ENCODE measurements at places on chromosomes 16 and 17.

- no peak for DNase-seq
These were observed 6.1 kb upstream of the KRTAP2-4 start for GRCh38 chr17:41071606-41072360.

DNA sequence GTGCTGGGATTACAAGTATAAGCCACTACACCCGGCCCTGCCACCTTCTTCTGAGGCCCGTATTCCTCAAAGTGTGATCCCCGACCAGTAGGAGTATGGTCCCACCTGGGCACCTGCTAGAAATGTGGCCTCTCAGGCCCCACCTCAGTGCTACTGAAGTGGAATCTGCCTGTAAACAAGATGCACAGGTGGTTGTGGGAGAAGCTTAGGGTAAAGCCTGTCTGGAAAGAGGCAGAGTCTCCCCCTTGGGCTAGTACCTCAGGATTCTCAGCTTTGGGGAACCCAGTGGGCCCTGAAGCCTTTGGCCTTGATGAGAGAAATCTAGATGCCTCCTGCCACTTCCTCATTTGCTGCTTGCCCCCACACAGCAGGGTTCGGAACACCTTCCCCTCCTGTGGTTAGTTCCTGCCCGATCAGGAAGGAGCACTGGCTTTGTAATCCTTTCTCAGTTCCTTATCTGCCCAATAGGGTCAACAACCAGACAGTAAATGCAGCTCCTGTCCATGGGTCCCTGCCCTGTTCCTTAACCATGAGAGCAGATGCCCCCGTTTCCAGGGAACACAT is 25.2 kb downstream of the TK2 start:
- no peak for DNase-seq

DNA sequence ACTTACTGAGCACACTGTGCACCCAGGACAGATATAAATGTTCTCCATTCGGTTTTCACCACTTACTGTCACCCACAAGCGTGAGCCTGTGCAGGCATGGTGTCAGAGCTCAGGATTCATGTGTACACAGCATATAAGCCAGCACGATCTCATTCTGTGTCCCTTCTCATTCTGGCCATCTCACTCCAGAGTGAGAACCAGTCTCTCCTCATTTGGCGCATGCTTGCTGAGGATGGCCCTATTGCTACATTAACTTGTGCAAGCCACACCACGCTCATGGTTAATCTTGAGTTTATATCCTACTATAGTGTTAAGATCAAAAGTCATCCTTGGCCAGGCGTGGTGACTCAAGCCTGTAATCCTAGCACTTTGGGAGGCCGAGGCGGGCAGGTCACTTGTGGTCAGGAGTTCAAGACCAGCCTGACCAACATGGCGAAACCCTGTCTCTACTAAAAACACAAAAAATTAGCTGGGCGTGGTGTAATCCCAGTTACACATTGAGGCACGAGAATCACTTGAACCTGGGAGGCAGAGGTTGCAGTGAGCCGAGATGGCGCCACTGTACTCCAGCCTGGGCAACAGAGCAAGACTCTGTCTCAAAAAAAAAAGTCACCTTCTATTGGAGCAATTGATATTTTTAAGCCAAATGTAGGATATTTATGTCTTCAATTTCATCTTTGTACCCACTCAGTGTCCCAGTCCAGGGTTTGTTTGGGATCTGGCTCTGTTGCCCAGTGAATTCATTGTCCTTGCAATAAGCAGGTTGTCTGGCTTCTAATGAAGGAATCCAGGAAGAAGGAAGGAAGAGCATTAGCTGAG is 20.9 kb downstream of the SOCS1 start:
- no peak for DNase-seq

DNA sequence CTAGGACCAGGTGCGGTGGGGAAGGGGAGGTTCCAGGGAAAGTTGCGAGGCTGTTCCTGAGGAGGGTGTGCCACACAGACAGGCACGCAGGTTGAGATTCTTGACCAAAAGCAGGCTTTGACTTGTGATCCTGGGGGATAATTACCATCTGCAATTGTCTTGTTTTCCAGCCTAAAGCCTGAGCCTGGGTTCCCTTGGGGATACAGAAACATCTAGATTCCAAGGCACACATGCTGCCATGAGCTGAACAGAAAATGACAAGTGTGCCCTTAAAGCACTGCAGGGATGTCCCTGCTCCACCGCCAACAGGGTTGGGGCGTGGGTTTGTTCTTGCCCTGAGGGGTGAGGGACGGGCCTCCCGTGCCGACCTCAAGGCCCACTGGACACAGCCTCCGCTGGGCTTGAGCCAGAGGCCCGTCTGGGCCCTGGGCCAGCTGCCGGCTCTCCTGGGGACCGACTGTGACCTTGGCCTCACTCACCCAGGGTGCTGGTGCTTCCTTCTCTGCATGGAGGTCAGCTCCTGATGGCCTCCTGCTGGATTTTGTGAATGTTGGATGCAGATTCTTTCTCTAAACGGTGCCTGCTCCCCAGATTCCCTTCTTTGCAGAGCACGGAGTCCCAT is 14.0 kb downstream of the CA5A start:
- DNase-seq = no peak

GRCh38 chr16:25872369-25873070 is 180.8 kb downstream of the HS3ST4 start:
- DNase-seq = no peak

DNA sequence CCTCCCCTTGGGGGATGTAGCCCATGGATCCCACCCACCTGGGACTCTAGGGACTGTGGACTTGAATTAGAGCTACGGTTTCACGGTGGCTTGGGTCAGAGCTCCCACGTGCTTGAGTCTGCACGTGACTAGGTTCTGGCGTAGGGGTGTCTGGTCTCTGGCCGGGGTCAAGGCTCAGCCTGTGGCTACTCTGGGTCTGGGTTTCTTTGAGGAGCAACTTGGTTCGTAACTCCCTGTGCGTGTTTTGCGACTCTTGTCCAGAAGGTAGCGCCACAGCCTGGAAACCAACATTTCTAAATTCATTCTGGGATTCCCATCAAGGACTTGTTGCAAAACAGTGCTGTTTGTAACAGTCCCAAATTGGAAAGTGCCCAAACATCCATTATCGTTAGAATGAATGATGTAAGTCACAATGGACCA is 470 bp upstream of the GGT6 start:
- DNase-seq = no peak

- no peak for DNase-seq
These were observed 110.7 kb downstream of the HS3ST3A1 start for GRCh38 chr17:13490906-13491482.

DNA sequence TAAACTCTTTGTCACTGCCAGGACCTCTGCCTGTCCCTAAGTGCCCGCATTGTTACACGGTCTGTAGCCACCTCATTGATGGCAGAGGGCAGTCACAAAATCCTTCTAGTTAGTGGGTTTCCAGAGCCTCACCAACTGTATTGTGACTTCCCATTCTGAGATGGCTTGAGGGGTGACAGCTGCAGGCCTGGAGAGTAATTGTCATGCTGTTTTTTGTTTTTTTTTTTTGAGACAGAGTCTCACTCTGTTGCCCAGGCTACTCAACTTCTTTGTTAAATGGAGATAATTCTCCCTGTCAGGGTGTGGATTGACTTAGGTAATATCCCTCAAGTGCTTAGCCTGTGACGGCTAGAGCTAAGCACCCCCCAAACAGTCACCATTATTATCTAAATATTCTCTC is 77.9 kb downstream of the SDR42E1 start:
- no peak for DNase-seq

- no peak for DNase-seq
These were observed 363.9 kb upstream of the CDH5 start for GRCh38 chr16:66002601-66003000.

DNA sequence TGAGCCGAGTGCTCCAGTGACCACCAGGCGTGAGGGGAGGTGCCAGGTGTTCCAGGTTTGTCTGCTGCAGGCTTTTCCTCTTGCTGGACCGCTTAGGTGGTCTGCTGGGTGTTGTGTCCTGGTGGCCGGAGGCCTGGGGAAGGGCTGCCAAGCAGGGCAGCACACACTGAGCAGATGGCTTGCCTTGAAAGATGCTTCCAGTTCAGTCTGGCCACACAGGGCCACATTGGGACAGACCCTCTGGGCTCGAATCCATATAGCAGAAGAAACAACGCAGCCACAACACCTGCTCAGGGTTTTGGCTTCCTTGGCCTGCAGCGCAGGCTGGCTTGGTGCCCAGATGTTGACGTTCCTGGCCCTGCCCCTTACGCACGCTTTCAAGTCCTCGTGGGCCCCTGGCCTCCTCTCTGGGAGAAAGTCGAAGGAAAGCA is 24.8 kb downstream of the GINS2 start:
- no peak for DNase-seq

DNA sequence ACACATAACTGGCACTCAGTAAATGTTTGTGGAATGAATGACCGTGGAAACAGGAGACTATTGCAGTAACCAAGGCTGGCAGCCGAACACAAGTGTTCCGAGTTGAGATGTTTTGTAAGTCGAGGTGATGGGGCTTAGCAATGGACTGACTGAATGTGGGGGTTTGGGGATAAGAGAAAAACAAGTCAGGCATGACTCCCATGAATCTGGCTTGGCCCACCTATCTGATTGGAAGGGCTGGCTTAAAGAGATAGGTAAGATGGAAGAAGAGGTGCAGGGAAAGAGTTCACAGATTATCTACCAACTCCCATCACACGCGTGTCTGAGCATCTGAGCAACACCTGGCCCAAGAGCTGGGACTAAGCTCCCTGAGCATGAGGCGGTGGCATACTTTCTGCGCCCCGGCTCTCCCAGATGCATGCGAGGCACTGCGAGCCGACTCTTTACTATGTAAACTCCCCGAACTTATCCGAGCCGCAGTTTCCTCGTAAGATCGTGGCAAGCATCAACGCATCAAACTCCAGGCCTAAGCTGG is 539 bp downstream of the IFT20 start:
- no peak for DNase-seq

DNA sequence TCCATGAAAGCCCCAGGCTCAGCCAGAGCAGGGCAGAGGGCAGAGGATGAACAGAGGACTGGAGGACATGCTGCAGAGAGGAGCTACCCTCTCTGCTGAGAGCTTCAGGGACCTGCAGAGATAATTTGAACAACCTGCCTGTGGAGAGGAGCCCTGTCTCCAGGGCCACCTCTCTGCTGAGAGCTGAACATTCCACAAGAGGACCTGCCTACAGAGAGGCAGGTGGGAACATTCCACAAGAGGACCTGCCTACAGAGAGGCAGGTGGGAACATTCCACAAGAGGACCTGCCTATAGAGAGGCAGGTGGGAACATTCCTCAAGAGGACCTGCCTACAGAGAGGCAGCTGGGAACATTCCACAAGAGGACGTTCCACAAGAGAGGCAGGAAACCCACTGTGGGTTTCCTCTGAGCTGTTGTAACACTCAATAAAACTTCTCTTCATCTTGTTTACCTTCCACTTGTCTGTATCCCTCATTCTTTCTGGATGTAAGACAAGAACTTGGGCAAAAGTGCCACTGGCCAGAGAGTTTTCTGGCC is 551.9 kb upstream of the CA10 start:
- DNase-seq = no peak

DNA sequence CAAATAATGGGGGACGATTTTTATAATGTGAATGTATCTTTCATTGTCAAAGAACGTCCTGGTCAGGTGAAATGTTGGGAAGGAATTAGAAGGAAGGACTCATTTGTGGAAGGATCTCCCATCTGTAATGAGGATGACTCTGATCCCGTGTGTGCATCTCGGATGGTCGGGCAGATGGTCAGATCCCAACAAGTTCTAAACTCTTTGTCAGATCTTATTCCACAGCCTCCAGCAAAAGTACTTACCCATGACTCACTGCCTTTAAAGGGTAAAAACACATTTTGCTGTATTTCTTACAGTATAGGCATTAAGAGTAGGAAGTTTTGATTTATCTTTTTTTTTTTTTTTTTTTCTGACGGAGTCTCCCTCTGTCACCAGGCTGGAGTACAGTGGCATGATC is 539 bp upstream of the KRTAP4-8 start:
- DNase-seq = no peak

DNA sequence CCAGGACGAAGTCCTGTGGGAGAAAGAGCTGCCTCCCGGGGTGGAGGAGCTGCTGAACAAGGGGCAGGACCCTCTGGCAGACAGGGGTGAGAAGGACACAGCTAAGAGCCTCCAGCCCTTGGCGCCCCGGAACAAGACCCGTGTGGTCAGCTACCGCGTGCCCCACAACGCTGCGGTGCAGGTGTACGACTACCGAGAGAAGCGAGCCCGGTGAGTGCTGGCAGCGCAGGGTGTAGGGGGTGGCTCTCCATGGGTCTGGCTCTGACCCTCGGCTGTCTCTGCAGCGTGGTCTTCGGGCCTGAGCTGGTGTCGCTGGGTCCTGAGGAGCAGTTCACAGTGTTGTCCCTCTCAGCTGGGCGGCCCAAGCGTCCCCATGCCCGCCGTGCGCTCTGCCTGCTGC is 21.4 kb downstream of the MVP start:
- no peak for DNase-seq

GRCh38 chr16:19228052-19228451 is 57.5 kb upstream of the CLEC19A start:
- DNase-seq = no peak

GRCh38 chr17:40915199-40915661 is 22.2 kb downstream of the KRT23 start:
- no peak for DNase-seq

GRCh38 chr16:71972356-71972755 is 27.8 kb downstream of the PKD1L3 start:
- DNase-seq = no peak

DNA sequence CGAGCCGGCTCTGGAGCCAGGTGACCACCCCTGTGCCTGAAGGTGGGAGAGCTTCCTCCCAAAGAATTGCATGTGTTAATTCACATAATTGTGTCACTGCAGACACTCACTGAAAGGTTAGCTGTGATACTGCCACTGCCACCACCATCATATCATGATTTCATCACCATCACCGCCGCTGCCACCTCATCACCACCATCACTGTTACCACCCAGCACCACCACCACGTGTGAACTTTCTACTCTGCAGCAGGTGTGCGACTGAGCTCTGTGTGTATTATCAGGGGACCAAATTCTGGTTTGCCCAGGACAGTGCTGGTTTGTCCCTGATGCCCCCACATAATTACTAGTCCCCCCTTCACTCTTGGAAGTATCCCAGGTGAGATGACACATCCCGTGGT is 15.2 kb downstream of the BCAR1 start:
- no peak for DNase-seq

DNA sequence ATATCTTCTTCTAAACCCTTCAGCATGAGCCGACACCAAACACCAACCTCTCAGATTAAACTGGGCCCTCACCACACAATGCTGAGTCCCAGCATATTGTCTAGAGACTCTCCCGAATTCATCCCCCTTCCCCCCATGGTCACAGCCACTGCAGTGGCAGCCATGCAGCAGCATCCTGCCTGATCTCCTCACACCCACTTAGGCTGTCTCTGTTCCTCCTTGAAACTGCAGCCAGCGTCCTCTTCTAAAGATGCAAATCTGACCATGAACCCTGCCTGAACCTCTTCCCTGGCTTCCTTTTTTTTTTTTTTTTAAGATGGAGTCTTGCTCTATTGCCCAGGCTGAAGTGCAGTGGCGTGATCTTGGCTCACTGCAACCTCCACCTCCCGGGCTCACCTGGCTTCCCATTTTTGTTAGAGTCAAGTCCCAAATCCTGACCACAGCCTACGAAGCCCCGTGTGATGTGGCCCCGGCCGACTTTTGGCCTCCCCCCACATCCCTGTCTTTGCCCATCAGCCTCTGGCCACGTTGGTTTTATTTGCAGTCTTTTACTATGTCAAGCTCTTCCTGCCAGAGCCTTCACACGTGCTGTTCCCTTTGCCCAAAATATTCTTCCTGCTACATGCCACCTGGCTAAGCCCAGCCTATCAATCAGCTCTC is 2.8 kb downstream of the FA2H start:
- no peak for DNase-seq

Data from NCI-H510A treated with DMSO at 0.1 percent for 48 hours (cell line).